ENCODE measurements at places on chromosomes 7 and 10.

GRCh38 chr7:41568135-41568534 lies 134.8 kb downstream of the INHBA start:
- no peak for DNase-seq

DNA sequence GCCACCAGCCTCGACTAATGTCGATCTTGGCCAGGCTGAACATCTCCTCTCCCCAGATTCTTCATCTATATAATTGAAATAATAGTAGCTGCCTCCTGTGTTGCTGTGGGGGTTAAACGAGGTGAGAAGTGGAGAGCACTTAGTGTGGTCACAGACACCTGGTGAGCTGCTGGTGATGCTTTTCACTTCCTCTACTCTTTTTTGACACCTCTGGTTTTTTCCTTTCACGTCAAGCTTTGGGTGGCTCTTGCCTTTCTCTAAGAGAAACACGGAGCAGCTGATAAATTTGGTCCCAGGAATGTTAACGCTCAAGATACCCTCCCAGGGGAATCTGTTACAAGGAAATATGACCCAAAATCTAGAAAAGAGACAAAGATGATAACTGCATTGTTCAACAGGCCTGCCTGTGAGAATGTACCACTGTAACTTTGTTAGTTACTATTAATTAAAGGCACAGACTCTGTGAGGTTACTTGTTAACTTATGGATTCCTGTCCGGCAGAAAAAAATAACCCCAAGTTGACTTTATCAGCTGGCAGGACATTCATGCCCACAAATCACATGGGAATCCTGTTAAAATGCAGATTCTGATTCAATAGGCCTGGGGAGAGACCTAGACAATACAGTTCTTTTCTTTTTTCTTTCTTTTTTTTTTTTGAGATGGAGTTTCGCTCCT lies 9.5 kb upstream of the NPFFR1 start:
- DNase-seq = no peak

- no peak for DNase-seq
Measured at GRCh38 chr10:58546722-58547445, 34.2 kb downstream of the BICC1 start.

- no peak for DNase-seq
Measured at GRCh38 chr10:546971-547590, 142.4 kb downstream of the DIP2C start.

DNA sequence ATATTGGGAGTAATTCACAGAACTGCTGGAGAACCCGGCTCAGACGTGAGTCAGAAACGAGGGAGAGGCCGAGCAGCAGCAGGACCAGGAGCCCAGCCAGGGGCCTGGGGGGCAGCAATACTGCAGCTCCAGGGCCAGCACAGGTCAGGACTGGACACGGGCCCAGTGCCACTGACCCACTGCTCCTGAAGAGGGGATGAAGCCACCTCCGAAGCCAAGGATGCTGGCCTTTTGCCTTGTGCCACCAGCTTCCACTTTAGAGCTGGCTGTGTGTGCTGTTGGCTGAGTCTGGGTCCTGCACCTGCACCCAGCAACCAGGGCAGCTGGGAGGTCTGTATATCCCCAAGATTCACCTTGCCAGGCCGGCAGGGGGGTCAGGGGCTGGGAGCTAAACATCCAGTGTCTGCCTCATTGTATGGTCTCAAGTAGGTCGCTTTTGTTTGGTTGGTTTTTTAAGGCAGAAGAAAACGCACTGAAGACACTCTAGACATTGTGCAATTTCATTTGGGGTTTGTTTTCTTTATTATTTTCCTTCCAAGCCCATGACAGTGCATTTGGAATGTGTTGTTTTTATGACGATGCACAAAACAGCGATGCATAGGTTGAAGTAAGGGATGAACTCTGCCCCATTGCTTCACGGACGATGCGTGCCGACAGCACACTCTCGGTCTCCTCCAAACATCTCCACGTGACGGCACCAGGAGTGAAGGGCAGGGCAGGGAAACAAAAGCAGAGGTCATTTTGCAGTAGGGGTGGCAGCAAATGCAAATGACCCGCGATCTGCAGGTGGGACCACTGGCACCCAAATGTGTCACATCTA lies 27.7 kb upstream of the INSIG1 start:
- no peak for DNase-seq

DNA sequence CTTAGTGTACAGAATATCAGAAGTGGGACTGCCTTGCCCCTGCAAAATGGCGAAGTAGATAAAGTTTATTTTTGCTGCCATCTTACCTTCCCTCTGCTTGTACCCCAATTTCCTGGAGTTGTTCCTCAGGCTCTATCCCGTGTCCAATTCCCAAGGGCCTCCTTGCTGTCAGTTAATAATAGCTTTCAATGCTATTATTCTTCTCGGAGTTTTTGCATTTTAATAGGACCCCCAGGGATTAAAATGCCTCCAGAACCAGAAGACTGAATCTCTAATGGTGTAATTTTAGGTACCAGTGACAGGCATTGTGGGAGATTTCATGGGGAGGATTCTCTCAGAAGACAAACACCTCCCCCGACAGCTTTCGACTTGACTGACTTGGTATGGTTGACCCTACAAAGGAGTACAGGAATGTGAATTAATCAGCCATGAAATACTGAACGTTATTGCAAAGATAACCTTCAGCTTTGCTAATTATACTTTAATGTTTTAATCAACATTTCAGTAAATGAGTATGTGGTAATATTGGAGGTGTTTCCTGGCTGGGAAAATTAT lies 75.2 kb downstream of the ZNF22 start:
- no peak for DNase-seq

GRCh38 chr10:97711640-97712572 lies 1.6 kb upstream of the MARVELD1 start:
- no peak for DNase-seq

- no peak for DNase-seq
Measured at GRCh38 chr10:15781381-15781960, 61.7 kb upstream of the ITGA8 start.

DNA sequence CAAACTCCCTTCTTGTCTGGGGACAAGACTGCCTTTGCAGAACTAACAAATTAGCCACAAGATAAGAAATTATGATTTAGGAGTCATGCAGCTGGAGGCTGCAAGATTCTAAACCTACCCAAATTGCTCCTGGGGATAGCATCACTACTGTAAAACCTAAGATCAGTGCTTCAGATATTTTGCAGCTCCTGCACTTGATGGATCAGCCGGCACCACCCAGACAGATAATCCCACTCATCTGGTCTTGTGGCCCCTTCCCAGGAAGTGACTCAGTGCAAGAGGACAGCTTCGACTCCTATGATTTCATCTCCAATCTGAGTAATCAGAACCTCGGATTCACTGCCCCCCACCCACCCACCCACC lies 181.9 kb downstream of the AKR1D1 start:
- DNase-seq = no peak

DNA sequence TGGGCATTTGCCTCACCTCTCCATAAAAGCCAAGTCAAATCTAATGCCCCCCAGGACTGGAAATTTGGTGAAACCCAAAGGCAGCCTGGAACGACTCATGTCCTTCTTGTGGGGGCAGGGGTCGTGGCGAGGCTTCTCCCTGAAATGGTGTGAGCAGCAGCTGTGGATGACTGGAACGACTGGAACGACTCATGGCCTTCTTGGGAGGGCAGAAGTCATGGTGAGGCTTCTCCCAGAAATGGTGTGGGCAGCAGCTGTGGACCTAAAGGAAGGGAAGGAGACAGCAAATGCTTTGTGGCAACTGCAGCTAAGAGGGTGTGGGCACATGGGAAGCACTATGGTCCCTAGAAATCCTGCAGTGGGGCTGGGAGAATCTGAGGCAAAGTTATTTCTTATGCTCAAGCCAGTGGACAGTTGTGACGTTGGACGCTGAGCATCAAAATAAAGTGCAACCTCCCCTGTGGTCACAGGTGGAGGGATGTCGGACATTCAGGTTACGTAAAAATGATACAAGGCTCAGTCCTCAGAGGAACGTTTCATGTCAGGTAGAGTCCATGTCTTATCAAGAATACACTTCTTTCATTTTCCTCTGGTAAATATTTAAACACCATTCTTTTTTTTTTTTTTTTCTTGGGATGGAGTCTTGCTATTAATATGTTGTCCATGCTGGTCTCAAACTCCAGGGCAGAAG lies 107.0 kb upstream of the KIF5B start:
- DNase-seq = no peak

- no peak for DNase-seq
Measured at GRCh38 chr7:38842746-38843145, 66.2 kb downstream of the VPS41 start.

- DNase-seq = peak; percentile 83
Measured at GRCh38 chr7:146115851-146116520, 615 bp upstream of the CNTNAP2 start.

DNA sequence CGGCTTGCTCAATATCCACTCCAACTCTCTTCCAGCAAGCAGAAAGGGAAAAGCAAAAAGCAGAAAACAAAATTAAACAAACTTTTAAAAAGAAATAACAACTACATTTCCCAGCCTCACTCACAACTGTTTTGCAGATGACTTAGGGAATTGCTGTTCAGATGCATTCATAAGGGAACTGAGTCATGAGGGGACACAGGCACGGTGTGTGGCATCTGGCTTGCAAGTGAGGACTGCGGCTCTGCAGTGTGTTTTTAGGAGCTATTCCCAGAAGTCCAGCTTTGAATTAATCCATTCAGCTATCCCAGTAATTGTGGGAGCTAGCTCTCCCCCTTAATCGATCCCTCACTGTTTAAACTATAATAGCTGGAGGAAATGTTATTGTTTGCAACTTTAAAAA lies 30.3 kb downstream of the PTN start:
- no peak for DNase-seq

Measured in right cardiac atrium (tissue), 5 donors.